Activated CD8-positive, alpha-beta T cell treated with anti-CD3 and anti-CD28 coated beads, Interleukin-2, amount 10 ng/mL, durations not matched to agents 7 days and 5 days (primary cell): ENCODE measurements at places on chromosomes 13 and 19. TPM values are rescaled to one million over a fixed set of nuclear protein-coding genes. Genes with fewer than 3 reads are reported as not detected.
A peak's percentile ranks its signal among the peaks of the same experiment; 100 is the strongest.

DNA sequence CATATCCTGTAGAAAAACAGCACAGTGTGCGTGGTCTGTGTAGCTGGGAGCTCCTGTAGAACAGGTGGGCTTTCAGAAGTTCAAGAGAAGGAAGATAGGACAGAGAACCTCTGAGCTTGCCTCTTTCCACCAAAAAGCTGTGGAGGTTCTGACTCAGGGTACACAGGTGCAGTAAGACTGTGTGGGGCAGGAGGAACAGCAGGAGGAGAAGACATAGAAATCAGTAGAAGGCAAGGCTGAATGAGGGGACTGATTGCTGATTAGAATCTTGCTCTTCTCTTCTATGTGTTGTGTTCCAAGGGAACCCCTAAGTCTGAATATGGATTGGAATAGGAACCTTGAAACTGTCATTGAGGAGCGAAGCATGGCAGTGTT is 122.7 kb downstream of the AKAP11 start:
- DNase-seq = no peak

Gene LHB
- not detected for total RNA-seq

- no peak for DNase-seq
Observed at GRCh38 chr13:31747291-31747690, 8.0 kb downstream of the RXFP2 start.

Gene WDR87
- total RNA-seq = not detected

Gene GARIN5A
- 0.29 TPM for total RNA-seq

DNA sequence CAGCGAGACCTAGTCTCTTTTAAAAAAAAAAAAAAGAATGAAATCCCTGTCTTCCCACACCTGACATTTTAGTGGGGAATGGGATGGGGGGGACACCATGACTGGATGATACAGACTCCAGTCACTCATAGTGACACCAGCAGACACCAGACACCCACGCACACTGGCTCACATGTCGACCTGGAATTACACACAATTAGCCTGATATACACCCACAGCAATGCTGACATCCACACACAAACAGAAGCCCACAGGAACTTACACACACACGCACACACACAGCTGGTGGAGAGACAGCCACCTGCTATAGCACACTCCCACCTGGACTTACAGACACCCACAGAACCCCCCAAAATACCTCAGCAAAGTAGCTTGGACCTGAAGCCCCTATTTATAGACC is 8.3 kb upstream of the NANOS3 start:
- DNase-seq = no peak

Gene PEG3
- total RNA-seq = not detected

DNA sequence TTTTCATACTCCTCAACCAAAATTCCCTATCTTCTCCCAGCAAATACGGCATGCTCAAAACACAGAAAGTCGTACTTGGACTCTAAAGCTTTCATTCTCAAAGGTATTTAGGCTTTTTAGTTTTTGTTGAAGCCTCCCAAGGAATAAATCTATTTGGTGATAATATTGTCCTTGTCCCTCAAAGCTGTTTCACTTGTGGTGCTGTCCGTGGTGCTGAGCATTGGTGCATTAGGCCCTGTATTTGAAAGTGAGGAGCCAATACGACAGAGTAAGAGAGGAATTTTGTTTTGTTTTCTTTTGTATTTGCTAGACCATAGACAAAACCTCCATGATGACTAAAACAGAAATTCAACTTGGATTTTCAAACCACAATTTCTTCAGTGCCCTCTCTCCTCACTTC is 3.2 kb upstream of the LGALS13 start:
- DNase-seq = peak; percentile 58

Gene GRIK5
- total RNA-seq = 0.73 TPM

GRCh38 chr19:51507192-51507591 is 5.6 kb upstream of the SIGLEC12 start:
- DNase-seq = no peak

- DNase-seq = no peak
Observed at GRCh38 chr13:91331047-91331915, 16.2 kb upstream of the MIR17HG start.

Gene ABHD17A
- 181 TPM for total RNA-seq

DNA sequence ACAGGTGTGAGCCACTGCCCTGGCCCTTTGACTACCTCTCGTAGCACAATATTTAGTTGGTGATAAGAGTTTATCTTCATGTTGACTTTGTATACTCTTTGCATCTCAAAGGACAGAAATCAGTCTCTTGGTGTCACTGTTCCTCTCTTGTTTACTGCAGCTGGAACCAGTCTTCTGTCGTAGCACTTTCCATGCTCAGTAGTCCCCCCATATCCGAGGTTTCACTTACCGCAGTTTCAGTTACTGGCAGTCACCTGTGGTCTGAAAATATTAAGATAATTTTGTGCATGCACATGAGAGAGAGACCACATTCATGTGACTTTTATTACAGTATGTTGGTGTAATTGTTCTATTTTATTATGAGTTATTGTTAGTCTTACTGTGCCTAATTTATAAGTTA is 49.1 kb downstream of the WASF3 start:
- no peak for DNase-seq

GRCh38 chr13:40490086-40490758 is 176.2 kb downstream of the FOXO1 start:
- peak; percentile 74 for DNase-seq

Gene LILRA5
- total RNA-seq = not detected

- peak; percentile 29 for DNase-seq
Observed at GRCh38 chr19:13952931-13953531, 722 bp downstream of the DCAF15 start.

DNA sequence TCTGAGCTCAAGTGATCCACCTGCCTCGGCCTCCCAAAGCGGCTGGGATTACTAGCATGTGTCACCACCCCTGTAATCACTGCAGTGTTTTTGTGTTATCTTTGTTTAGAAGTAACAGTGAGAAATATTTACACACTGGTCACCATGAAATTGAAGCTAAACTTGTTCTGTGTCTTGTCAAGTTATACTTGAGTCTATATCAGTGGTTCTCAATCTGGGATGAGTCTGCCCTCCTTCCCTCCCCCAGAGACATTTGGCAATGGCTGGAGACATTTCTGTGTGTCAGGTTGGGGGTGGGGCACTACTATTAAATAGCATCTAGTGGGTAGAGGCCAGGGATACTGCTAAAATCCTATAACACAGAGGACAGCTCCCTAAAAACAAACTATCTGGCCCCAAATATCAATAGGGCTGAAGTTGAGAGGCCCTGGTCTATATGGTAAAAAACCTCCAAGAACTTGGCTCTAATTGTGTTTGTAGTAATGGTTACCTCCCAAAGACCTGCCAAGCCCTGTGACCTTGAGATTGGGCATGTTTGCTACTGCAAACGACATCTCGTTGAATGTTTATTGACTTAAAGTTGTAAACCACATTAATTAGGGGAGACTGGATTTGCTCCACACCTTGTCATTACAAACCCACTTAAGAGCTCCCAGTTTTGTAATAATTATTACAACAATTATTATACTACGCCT is 6.9 kb downstream of the CTU1 start:
- no peak for DNase-seq

- DNase-seq = no peak
Observed at GRCh38 chr13:66069570-66069969, 1160.6 kb downstream of the PCDH9 start.

GRCh38 chr13:36847606-36848005 is 28.6 kb downstream of the RFXAP start:
- DNase-seq = no peak

Gene OR4F17
- total RNA-seq = not detected

DNA sequence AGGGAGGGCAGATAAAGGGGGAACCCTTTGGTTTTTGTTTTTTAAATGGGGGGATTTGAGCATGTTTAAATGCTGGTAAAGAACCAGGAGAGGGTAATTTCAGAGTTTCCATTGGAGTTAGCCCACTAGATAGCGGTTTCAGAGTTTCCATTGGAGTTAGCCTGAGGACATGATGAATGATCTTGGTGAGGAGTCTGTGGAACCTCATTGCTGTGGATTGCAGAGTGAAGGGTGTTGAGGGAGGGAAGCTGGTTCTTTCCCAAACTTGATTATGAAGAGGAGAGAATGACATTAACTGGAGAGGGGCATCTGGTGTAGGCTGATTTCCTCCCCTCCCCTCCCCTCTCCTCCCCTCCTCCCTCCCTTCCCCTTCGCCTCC is 5.0 kb downstream of the WASF3 start:
- no peak for DNase-seq

GRCh38 chr13:83716121-83716520 is 166.2 kb downstream of the SLITRK1 start:
- DNase-seq = no peak

Gene LMTK3
- 2.8 TPM for total RNA-seq

- DNase-seq = peak; percentile 64
Observed at GRCh38 chr19:48975947-48976847, 11.1 kb downstream of the FTL start.

- DNase-seq = no peak
Observed at GRCh38 chr19:45117671-45118070, 24.7 kb downstream of the PPP1R37 start.

Gene SLC25A41
- 0.16 TPM for total RNA-seq

DNA sequence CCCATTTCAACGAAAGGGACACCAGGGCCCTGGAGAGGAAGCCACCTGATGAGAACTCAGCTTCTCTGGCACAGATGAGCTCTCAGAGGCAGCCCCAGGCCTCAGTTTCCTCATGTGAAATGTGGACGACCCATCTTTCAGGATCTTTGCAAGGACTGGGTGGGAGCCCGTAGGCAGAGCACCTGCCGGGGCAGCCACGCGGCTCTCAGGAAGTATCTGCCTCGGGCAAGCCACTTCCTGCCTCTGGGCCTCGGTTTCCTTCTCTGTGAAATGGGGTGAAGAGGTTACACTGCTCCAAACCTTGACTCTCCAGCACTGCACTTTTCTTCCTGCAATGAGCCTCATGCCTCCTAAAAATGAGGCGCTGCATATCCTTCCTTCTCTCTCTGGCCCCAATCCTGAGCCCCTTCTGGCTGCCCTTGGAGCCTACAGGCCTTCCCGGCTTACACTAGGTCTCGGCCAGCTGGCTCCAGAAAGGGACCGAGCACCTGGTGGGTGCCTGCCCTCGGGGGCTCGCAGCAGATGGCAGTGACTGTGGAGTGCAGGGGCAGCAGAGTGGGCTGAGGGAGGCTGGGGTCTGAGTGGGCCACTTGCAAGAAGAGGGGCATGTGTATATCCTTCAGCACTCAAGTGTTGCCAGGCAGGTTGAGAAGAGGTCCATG is 3.5 kb downstream of the SSBP4 start:
- peak; percentile 71 for DNase-seq

DNA sequence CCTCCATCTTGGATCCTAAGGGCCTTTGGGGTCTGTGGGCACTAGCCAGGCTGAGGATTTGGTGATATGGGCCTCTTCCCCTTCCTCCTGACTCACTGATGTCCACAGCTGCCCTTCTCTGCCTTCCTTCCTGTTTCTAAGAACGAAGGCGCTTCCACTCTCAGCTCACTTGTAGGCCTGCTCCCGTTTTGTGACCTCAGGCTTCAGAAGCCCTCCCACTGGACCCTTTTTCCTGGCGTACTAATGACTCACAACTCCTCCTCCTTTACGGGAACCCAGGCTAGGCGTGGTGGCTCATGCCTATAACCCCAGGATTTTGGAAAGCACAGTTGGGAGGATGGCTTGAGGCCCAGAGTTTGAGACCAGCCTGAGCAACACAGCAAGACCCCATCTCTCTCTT is 55.6 kb downstream of the TMED1 start:
- no peak for DNase-seq

DNA sequence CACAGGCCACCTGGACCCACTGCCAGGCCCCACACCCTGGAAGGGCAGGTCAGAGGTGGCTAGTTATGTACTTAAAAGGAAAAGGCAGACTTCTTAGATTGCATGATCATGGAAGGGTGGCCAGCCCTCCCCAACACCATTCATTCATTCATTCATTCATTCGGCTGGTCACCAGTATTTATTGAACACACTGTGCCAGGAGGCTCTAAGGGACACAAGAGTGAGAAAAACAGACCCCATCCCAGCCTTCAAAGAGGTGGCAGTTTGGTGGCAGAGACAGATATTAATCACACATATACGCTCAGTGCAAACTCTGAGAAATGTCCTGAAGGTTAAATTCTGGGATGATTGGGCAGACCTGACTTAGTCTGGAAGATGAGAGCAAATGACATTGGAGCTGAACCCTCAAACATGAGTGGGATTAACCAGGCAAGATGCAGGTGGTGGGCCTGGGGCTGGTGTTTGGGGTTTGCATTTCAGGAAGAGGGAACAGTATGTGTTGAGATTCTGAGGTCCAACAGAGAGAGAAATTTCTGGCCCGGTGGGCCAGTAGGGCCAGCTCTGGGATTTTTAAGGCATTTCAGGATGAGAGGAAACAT is 147.5 kb downstream of the ZNF536 start:
- DNase-seq = no peak
